GF-D8 (cell line): ENCODE measurements at places on chromosomes 7 and 10.

- DNase-seq, result peak; percentile 57
These were observed 55.8 kb downstream of the RBM17 start for GRCh38 chr10:6144406-6145165.

- DNase-seq, result no peak
These were observed 90.9 kb upstream of the BMPER start for GRCh38 chr7:33814400-33814799.

DNA sequence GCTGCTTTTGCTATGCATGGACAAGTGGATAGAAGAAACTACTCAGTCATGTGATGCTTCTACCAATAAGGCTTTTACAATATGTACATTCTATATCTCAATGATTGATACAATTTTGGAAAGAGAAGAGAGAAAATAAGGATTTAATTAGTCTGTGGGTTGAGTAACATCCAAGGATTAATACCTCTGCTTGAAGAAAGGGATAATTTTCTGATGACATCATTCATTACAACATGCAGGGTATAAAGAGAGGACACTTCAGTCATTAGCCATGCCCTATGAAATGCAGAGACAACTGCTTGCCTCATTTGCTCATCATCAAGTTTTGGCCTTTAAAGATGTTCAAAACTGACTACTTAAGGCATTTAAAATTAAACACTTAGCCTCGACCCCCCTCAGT, 237.3 kb downstream of the AHR start:
- no peak for DNase-seq

- no peak for DNase-seq
These were observed 63.3 kb upstream of the LRRC17 start for GRCh38 chr7:102849538-102849937.

GRCh38 chr10:132504501-132505272, 32.9 kb upstream of the INPP5A start:
- DNase-seq, result no peak

GRCh38 chr10:127527891-127528290, 21.2 kb upstream of the NPS start:
- no peak for DNase-seq

- DNase-seq, result no peak
These were observed 525.3 kb upstream of the CELF2 start for GRCh38 chr10:10492420-10492819.

- DNase-seq, result peak; percentile 48
These were observed 3.0 kb upstream of the STMP1 start for GRCh38 chr7:135659159-135659846.

- DNase-seq, result peak; percentile 44
These were observed 37.1 kb downstream of the XPNPEP1 start for GRCh38 chr10:109886037-109886780.

- no peak for DNase-seq
These were observed 1.3 kb upstream of the PPRC1 start for GRCh38 chr10:102131286-102132170.

- no peak for DNase-seq
These were observed 472.7 kb upstream of the GALNT17 start for GRCh38 chr7:70659263-70659662.

DNA sequence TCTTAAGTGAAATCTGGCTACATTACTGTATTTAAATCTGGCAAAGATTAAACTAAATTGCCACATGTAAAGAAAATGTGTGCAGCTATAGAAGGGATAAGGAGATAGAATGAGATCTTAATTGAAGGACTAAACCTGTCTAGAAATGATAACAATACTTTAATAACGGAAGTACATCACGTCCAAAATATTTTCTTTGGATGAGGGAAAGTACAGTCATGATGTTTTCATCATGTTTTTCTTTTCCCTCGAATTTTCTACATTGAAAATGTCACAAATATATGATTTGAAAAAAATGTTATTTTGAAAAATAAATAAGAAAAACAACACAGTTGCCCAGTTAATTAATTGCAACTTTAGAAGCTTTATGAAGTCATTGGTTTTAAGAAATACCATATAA, 143.9 kb downstream of the ETV1 start:
- no peak for DNase-seq

GRCh38 chr7:82317257-82317721, 126.3 kb downstream of the CACNA2D1 start:
- DNase-seq, result no peak

DNA sequence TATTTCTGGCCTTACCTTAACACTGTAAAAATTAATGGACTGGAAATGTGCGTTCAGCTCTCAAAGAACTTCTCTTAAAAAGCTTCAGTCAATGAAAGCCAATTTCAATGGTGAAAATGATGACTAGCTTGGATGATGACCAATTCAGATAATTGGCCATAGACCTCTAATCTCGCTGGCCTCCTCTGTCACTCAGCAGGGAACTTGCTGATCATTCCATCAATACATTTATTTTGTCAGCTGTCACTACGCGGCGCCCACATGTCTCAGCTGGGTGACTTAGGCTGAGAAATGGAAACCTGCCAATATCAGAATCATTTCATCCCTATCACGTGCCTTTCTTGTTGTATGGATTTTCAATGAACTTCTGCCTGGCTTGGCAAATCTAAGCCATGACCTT, 673.0 kb upstream of the AUTS2 start:
- no peak for DNase-seq

- no peak for DNase-seq
These were observed 14.0 kb upstream of the IFIT1B start for GRCh38 chr10:89363729-89364442.

GRCh38 chr10:122140941-122141623, 130.0 kb upstream of the BTBD16 start:
- peak; percentile 14 for DNase-seq

DNA sequence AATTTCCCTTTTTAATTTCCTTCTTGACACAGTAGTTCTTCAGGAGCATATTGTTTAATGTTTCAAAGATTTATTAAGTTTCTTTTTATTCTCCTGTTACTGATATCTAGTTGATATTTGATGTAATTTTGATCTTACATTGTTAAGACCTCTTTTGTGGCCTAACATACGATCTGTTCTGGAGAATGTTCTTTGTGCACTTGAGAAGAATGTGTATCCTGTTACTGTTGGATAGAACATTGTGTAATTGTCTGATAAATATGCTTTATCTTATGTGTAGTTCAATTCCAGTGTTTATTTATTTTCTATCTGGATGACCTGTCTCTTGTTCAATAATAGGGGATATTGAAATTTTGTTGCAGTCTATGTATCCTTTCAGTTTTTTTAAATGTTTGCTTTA, 106.7 kb downstream of the ITGB1 start:
- no peak for DNase-seq

DNA sequence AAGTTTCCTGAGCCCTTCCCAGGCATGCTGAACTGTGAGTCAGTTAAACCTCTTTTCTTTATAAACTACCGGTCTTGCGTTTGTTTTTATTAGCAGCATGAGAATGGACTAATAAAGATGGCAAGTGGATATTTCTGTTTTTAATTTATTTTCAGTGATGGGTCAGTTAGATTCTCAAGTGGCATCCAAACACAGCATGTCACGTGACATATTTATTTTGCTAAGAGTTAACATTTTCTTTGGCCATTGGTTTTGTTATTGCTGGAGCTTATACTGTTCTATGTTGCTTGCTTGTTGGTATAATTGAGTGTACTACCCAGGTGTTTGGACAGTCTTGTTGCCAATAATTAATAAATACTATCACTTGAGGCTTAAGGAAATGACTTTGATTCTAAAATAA, 181.7 kb upstream of the MALRD1 start:
- DNase-seq, result no peak

DNA sequence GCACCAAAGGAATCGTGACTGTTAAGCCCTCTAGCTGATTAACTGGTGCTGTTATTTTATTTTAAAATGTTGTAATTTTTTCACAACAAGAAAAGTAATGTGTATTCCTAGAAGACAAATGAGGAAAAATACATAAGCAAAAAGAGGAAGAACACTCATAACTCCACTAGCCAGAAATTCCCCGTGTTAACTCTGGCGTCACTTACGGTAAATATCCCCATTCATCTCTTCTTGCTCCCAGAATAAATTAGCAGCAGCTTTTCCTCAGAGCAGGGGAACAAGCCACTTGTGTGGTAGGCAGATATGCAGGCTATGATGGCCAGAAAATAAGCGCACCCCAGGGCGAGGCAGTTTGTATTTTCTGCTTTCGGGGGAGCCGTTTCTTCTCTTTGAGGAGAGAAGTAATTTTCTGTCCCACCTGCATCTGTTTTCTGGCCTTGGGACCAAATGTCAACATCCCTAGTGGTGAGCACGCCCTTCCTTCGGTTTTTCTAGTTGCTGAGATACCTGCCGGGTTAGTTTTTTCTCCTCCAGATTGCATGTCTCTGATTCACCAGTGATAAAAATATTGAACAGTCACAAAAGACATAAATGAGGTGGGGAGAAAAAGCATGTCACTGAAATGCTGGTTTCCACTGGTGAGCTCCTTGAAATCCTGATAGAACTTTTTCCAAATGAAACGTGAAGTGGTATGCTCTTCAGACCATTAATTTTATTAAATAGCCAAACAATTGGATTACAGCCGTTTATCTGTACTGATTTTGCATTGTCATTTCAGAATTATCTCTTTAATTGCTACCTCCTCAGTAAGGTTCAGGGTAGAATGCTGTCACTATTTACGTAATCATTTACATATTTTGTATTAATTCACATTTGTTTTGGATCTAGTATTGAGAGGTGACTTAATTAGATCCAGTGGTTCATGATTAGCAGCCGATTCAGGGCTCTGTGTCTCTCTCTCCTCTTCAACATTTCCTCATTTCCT, 268.1 kb downstream of the CAMK1D start:
- no peak for DNase-seq

DNA sequence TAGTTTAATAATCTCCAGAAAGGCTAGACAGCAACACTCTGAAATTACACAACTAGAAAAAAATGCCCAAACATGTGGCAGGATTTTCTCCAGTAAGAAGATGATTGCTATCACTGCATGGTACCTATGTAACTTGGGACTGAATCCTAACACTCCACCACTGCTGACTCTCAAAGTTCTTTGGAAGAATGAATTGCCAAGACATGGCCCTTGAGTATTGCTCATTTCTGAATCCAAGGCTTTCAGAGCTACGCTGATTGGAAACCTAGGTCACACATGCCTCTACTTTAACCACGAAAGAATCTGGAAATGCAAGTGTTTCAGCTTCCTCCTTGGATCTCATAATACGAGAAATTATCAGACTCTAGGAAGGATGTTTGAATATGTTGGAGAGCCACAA, 167.5 kb upstream of the CELF2 start:
- no peak for DNase-seq

- DNase-seq, result peak; percentile 59
These were observed 731 bp upstream of the CRPPA start for GRCh38 chr7:16422103-16422435.

GRCh38 chr10:117160567-117160966, 22.5 kb upstream of the VAX1 start:
- DNase-seq, result no peak

DNA sequence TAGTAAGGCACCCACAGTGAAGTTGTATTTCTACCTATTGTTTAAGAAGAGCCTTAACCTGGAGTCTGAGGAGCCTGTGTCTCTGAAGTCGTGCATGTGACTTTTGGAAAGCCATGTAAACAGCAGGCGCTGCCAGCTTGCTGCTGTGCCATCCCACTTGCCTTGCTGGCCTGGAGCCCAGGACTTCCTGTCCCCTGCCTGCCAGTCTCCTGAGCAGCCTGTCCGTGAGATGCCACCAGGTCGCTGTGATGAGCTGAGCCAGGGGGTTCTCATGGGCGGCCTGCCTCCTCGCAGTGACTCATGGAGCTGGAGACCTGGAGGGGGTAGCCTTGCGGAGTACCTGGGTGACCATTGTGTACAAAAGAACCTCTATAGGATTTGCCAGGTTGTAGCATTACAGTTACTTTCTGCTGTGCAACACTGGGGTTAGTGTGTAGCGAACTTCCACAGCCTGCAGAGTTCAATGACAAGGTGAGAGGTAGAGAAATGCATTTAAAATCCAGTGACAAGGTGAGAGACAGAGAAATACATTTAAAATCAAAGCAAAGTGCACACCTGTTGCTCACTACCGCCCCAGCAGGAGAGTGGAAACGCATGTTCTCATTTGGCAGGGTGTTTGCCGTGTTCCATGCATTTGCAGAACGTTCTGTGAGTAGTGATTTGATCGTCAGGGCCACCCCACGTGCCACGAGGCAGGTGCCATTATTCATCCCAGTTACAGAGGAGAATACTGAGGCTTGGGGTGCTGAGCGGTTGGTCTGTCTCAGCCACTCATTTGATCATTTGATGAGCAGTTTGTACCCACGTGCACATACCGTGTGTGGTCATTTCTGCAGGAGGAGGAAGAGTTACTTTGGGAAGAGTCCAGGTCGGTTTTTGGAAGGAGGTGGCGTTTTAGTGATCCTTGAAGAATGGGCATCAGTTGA, 36.6 kb upstream of the BHLHA15 start:
- no peak for DNase-seq

DNA sequence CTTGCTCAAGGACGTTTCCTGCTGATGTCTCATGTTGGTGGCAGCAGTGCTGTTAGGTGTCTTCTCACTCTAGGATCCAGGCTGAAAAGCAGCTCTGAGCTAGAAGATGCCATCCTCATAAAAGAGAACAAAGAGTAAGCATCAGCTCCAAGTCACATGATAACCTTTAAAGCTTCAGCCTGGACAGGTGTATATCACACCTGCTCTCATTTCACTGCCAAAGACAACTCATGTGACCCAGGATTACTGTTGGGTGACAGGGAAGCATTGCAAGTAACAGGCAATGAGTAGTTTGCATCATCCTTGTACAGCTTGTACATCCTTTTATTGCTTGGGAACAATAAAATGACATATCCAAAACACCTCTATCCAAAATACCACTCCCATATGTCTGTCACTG, 423.4 kb upstream of the DPP6 start:
- no peak for DNase-seq

DNA sequence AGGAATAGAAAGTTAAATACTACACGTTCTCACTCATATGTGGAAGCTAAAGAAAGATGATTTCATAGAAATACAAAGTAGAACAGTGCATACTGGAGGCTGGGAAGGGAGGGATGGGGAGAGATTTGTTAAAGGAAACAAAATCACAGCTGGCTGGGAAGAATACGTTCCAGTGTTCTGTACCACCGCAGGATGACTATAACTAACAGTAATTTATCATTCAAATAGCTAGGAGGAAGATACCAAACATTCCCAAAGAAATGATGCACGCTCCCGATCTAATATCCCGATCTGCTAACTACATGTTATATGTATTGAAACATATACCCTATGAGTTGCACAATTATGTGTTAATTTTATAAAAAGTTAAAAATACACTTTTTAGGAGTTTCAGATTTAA, 162.3 kb downstream of the ZMYND11 start:
- no peak for DNase-seq
